CD4-positive, alpha-beta T cell treated with Interleukin-1 beta for 1 hour (primary cell): ENCODE measurements at places on chromosomes 13 and 19.

DNA sequence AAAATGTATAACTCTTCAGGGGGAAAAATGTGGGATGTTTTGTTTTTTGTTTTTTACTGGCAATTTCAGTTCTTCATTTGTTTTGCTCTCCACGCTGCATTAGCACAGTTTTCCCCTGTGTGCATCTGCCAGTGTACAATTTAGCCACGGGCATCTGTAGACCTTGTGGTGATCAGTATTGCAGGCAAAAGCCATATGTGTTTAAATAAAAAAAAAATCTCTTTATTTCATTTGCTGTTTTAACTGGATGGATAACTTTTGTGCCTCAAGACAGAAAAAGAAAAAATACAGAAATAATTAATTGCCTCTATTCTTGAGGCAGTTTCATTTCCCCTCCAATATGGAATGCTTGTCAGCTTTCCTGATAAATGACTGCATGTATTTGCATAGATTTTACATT lies 7.9 kb upstream of the MAB21L1 start:
- DNase-seq: no peak

- no peak for DNase-seq
These were observed 419 bp downstream of the KDM4B start for GRCh38 chr19:4969292-4969771.

DNA sequence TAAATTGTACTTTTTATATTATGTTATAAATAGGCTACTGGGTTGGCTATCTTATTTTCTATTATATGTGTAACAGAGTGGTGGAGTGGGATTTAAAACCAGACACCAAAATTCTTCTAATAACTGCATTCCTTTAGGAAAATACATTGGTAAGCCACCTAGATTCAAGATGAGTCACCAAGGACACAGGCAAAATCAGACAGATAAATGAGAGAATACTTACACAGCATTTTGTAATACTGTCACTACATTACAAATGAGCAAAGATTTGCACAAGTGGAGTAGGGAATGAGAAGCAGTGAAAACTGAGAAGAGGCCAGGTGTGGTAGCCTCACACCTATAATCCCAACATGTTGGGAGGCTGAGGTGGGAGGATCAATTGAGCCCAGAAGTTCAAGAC lies 6.2 kb upstream of the SPART start:
- no peak for DNase-seq

- DNase-seq: no peak
These were observed 146.9 kb downstream of the TEX29 start for GRCh38 chr13:111467111-111467890.

- DNase-seq: peak; percentile 47
These were observed 8.9 kb upstream of the VN1R1 start for GRCh38 chr19:57465680-57466381.

GRCh38 chr13:45926741-45927140 lies 75.2 kb upstream of the SIAH3 start:
- DNase-seq: no peak

- no peak for DNase-seq
These were observed 484.8 kb downstream of the MYO16 start for GRCh38 chr13:109114162-109114561.

- DNase-seq: peak; percentile 55
These were observed 17.6 kb upstream of the DHRS12 start for GRCh38 chr13:51821606-51822005.
